Foreskin fibroblast (primary cell): ENCODE measurements at places on chromosomes 2 and 18.
A peak's percentile ranks its signal among the peaks of the same experiment; 100 is the strongest.

DNA sequence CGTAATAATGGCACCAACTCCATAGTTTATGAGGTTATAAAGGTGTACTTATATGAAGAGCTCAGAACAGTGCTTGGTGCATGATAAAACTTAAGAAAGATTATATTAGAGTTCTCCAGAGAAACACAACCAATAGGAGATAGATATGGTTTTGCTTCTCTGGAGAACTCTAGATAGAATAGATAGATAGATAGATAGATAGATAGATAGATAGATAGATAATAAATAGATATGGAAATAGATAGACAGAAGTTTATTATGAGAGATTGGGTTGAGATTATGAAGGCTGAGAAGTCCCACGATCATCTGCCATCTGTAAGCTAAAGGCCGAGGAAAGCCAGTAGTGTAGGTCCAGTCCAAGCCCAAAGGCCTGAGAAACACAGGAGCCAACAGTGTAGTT lies 2.9 kb upstream of the MBOAT2 start:
- DNase-seq, result no peak

DNA sequence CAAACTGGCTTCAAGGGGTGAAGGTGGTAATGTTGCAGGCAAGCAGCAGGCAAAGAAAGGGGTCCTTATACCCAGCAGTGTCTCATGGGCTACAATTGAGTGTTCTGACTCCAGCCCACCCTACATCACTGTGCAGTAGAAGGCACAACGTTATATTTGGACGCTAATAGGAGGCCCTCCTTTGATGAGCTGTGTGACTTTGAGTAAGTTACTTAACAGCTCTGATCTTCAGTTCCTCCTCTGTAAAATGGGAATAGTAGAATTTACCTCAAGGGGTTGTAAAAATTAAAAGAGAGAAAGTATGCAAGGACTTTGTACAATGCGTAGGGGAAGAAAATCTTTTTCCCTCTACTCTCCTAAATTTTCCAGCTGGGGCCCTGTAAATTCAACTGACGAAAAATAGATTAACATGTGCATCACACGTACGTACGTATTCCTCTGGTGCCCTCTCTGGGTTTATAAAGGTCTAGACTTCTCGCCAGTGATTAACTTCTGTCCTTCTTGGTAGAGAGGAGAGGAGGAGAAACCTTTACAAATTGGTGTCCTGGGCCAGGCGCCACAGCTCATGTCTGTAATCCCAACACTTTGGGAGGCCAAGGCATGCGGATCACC lies 57.6 kb upstream of the REL start:
- DNase-seq, result no peak

DNA sequence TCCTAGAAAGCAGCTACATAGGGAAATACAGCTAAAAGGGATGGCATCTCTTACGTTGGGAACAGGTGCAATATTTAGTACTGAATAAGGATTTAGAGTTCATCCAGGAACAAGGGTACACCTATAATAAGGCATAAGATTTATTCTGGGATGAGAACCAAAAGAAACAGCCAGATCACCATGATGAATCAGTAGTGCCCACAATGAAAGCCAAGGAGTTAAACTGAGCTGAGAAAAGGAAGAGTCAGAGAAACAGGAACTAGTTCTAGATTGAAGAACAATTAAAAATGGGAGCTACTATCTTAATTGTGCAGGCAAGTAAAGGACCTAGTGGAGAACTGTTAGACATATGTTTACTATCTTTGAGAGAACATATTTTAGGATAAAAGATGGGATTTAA lies 692.3 kb downstream of the LRP1B start:
- peak; percentile 43 for DNase-seq

DNA sequence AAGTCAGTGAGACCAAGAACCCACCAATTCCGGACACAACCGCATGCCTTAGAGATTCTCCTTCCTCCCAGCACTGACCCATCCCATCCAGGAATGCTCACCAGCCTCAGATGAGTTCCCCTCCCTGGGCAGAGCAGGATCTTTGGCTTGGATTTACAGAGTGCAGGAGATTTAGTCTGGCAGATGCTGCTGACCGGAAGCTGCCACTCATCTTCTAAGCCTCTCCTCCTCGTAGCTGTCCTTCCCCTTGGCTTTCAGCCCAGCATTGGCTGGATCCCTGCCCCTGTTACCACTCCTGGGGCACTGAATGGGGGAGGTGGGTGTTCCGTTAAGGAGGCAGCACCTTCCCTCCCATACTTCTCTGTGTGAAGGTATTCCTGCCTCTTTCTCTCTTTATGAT lies 53.2 kb downstream of the VWA3B start:
- DNase-seq, result no peak

DNA sequence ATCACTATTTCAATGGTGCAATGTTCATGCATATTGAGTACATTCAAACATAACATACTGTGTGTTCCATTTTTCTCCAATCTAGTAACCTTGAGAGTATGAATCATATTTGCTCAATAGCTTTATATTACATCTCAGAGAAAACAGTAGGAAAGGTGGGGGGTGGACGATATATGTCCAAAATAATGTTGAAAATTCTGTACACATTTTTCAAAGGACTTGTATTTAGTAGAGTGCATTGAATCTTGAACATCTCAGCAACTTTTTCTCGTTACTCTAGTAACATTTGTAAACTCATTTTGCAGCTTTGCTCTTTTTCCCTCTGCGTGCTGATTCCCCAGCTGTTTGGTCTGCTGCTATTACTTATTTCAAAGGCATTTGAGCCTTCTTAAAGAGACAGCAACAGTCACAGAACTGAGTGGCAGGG lies 1487.0 kb downstream of the LRP1B start:
- DNase-seq, result peak; percentile 72

DNA sequence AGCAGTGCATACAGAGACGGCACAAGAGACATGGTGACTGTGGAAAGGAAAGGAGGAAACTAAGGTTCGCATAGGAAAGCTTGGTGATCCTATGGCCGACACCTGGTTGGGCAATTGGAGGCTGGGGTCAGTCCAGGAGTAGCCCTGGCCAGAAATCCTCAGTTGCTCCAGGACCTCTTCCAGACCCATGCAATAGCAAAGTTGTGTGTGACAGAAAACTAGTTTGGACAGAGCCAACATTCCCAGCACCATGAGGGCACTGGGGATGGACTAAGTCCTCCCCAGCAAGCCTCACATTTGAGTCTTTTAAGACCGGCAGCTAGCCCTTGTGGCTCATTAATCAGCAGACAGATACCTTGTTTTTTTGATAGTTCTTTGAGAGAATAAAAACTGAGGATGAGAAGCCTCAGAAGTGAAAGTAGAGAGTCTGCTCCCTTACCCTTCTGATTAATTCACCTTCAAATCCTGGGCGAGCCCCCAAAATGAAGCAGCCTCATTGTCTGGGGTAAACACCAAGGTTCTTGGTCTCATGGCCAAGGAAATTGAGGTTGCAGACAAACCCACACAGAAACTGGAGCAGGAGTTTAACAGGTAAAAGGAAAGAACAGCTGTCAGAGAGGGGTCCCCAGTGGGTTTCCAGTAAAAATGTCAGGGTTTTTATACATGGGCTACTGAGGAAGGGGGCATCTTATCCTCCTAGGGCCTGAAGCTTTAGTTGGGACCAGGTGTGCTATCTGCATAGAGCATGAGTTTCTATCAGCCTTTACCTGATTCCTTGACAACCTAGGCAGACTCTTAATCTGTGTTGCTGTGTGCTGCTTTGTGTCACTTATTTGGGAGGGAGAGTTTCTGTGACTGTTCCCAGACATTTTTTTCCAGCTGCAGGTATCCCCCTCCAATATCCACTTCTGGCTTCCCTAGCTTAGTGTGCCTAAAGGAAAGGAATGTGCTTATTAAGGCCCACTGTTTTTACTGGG lies 39.1 kb downstream of the STK17B start:
- peak; percentile 46 for DNase-seq

GRCh38 chr2:37622450-37623100 lies 48.9 kb downstream of the CDC42EP3 start:
- no peak for DNase-seq

GRCh38 chr2:109692013-109692743 lies 78.0 kb downstream of the SOWAHC start:
- no peak for DNase-seq

GRCh38 chr2:199462347-199462955 lies 4.7 kb upstream of the SATB2 start:
- DNase-seq, result no peak

GRCh38 chr2:232486558-232487384 lies 863 bp downstream of the ECEL1 start:
- no peak for DNase-seq

DNA sequence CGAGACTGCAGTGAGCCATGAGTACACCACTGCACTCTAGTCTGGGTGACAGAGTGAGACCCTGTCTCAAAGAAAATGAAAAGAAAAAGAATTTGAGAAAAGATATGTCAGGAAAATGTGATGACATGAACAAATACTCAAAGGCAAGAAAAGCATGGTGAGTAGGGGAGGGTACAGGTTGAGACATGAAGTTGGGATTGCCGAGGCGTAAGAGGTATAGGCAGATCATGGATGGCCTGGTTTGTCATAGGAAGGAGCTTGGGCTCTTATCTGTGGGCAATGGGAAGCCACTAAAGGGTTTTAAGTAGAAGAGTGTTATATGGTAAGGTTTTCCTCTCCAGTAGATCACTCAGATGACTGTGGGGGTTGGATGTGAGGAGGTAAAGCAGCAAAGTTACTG lies 32.3 kb downstream of the SPAST start:
- no peak for DNase-seq

DNA sequence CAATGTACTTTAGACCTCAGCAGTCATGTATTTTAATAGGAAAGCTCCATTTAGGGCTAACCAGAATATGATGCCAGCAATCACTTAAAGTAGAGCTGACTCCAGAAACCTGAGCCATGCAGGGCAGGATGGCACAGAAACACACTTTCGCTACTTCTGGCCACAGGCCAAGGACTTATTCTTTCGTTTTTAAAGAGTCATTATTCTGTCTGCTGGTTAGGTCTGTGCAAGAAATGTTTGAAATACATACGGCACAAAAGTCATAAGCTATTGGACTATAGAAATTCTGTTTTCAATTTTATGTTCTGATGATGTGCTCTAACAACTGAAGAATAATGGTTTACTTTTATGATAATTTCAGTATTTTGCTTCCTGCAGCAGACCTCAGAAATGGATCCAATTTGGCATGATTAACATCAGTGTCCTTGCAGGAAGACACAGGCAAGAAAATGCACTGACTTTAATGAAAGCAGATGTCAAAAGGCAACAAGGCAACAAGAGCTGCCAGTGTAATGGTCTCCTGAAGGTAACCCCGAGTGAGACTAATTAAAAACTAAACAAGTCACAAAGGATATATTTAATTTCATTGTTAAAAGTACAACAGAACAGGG lies 114.4 kb upstream of the CHRNA1 start:
- DNase-seq, result peak; percentile 68

- DNase-seq, result no peak
Measured at GRCh38 chr2:47810850-47811249, 27.9 kb downstream of the MSH6 start.

DNA sequence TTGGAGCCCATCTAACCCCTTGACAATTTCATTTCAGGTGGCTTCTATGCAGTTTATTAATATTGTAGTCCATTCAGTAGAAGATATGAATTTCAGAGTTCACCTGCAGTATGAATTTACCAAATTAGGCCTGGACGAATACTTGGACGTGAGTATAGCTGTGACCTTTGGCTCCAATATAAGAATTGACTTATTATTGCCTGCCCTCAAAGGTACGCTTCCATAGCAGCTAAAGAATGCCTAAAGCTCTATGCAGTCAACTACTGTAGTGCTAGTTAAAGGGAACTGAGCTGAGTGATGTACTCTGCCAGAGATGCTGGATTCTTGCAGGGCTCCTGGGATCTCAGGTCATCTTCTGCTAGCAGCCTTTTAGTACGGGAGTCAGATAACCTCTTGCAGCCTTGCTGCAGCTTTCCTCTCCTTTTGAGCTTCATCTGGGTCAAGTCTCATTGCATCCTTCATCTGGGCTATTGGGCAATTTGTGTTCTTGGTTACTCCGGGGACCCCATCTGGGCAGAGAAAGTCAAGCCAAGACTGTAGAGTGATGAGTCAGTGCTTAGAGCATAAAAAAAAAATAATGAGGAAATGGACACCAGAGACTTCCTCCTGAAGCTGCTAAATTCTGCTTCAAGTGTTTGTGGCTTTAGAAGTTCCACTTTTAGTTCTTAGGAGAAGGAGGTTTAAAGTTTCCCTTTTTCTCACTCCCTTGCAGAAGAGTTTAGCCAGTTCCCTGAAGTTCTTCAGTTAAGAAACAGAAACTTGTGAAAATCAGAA lies 105.6 kb downstream of the PRPF40A start:
- peak; percentile 92 for DNase-seq

GRCh38 chr2:33354981-33355380 lies 121.5 kb upstream of the RASGRP3 start:
- peak; percentile 96 for DNase-seq

GRCh38 chr2:213266421-213266820 lies 17.8 kb upstream of the SPAG16 start:
- no peak for DNase-seq

GRCh38 chr2:95275151-95275515 lies 884 bp downstream of the PROM2 start:
- DNase-seq, result no peak

DNA sequence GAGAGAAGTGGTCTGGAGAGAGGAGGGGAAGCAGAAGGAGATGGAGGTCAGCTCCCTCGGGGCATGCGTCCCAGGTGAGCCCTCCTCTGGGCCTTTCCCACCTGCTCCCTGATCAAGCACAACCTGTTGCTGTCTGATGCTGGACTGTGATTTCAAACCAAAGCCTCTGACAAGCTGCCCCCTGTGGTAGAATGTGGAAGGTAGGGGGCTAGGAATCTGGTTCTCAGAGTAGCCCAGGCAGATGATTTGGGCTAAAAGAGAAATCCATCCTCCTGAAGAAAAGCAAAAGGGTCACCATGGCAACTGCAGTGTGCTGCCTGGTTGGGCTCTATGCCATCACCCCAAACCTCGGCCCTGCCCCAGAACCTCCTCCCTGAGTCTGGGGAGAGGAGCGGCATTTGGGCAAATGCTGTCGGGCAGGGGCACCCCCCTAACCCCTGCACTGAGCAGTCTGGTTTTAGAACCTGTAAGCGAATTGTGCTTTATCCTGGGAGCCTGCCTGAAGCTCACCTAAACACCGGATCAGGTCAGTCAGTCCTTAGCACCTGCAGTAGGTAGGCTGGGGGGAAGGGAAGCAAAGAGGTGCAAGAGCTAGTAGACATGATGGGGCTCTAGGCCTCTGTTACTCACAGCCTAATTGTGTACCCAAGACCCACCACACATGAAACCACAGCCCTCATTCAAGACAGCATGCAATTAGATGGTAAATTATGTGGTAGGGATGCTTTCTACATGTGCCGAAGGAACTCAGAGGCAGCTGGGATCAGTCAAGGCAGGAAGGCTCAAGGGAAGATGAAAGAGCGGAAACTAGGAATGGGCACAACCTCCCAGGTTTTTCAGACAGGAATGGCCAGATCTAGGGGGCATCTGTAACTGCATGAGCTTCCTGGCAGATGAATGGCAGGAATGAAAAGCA lies 83.5 kb downstream of the DNMT3A start:
- no peak for DNase-seq

GRCh38 chr18:45702708-45703265 lies 21.2 kb upstream of the SLC14A1 start:
- peak; percentile 43 for DNase-seq

DNA sequence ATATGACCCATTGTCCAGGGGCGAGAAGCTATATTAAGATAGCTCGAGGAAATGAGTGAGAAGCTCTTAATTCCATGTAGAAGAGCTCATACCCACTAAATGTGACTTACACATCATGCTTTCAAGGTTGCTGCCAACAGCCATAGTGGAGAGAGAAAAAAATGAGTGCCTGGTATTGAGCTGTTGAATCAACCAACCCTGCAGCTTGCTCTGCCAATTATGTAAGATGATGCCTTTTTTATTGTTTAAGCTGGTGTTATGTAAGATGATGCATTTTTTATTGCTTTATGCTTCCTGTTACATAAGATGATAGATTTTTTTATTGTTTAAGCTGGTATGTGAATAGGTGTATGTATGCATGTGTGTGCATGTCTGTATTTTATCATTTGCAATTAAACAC lies 228.2 kb downstream of the CCDC178 start:
- DNase-seq, result no peak
